Glutamatergic neuron (in vitro differentiated cells): ENCODE measurements at places on chromosomes 2 and 18. TPM values are rescaled to one million over a fixed set of nuclear protein-coding genes. Genes with fewer than 3 reads are reported as not detected.
A peak's percentile ranks its signal among the peaks of the same experiment; 100 is the strongest.

Gene CCDC74A
- total RNA-seq: 0.54 TPM

Gene CYP26B1
- 9.7 TPM for total RNA-seq

Gene NPHP1
- 2.5 TPM for total RNA-seq

DNA sequence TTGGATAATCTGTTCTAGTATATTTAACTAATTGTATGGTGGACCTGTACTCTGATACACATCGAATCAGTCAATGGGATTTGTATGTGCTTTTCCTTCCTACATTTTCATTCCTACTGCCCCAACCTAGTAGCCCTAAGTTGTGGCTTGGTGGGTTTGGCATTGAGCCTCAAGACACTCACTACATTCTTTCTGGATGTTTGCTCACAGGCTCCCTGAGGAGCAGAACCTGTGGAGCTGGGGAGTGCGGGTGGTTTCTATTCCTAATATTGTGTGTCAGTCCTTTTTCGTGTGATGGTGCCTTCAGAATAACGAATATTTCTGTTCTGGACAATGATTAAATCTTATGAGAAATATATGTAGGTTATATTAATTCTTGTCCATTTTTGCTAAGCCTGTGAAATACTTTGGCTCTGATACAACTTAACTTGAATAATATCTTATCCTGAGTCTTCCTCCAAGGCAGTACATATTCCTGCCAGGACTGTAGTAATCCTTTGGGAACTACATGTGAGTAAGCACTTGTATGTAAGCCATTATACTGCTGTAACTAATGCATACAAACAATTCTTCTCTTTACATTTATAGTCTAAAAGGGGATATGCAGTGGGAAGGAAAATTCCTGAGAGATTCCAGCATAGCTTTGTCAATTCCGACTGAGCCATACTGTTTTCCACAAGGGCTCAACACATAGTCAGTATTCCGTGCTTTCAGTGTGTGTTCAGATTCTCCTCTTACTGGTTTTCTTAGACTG is 150.6 kb downstream of the AGPS start:
- peak overlapping the region; percentile 76 for H3K27ac ChIP-seq
- DNase-seq: no peak

- peaks cover 2% of the 10 kb centered on the region for H3K27me3 ChIP-seq
- H3K4me1 ChIP-seq: no peaks in the 10 kb centered on the region
- no peak overlapping the region for H3K4me3 ChIP-seq
- H3K27ac ChIP-seq: no peak overlapping the region
- H3K36me3 ChIP-seq: peaks cover 16% of the 10 kb centered on the region
These were observed 131.2 kb upstream of the RMP24 start for GRCh38 chr18:35841283-35841682.

- H3K27ac ChIP-seq: no peak overlapping the region
- H3K27me3 ChIP-seq: peaks cover 10% of the 10 kb centered on the region
- H3K4me3 ChIP-seq: no peak overlapping the region
- H3K36me3 ChIP-seq: no peaks in the 10 kb centered on the region
These were observed 14.3 kb upstream of the TMEM185B start for GRCh38 chr2:120237491-120237902.

- no peaks in the 10 kb centered on the region for H3K36me3 ChIP-seq
- H3K4me1 ChIP-seq: peaks cover 55% of the 10 kb centered on the region
- H3K27ac ChIP-seq: peak overlapping the region; percentile 31
- DNase-seq: no peak
- H3K27me3 ChIP-seq: peaks cover 18% of the 10 kb centered on the region
These were observed 81.4 kb downstream of the CELF4 start for GRCh38 chr18:37483984-37484819.

GRCh38 chr2:30348825-30349224 is 98.2 kb upstream of the LCLAT1 start:
- no peaks in the 10 kb centered on the region for H3K27me3 ChIP-seq
- no peak for DNase-seq
- no peaks in the 10 kb centered on the region for H3K4me1 ChIP-seq
- H3K4me3 ChIP-seq: no peak overlapping the region
- H3K27ac ChIP-seq: no peak overlapping the region

DNA sequence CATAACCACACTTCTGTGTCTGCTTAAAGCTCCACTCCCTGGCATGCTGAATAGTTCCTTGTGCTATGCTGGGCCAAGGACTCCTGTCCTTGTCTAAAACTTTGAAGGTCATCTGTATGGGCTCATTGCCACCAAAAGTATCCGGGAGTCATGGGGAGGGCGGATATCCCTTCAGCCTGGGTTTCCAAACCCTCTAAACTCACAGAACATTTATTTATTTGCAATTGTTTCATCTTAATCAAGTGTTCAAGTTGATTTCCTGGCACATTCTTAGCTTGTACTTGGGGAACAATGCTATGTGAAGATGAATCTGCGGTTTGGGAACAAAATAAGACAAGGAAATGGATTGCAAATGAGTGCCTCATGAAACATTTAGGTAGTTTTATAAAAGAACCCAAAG is 1.8 kb downstream of the NOSTRIN start:
- H3K4me1 ChIP-seq: peaks cover 2% of the 10 kb centered on the region
- H3K27me3 ChIP-seq: peaks cover 3% of the 10 kb centered on the region
- no peak overlapping the region for H3K4me3 ChIP-seq
- no peak overlapping the region for H3K27ac ChIP-seq
- no peaks in the 10 kb centered on the region for H3K36me3 ChIP-seq
